ENCODE measurements at places on chromosomes 5 and 9.

DNA sequence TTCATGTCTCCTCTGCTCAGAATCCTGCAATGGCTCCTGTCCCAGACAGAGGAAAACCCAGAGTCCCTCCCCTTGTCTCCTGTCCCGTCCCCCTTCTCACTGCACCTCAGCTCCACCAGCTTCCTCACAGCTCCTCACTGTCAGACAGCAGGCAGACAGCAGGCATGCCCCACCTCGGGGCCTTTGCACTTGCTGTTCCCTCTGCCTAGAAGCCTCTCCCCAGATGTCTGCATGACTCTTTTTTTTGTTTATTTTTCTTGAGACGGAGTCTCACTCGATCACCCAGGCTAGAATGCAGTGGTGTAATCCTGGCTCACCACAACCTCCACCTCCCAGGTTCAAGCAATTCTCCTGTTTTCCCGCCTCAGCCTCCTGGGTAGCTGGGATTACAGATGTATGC lies 8.8 kb upstream of the SLC6A7 start:
- DNase-seq, result no peak

DNA sequence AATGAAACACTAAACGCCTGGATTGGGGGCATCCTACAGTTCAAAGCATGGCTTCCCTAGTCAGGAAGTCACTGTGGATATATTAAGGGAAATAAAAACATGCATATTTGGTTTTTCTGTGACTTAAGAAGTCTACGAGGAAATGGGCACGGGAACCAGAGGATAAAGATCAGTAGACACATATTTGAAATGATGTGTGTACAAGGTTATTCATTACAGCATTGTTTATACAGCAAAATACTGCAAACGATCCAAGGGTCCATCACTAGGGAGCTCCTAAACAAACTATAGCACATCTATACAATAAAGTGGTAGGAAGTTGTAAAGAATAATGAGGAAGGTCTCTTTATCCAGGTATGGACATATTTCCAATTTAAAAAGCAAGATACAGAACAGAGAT lies 71.8 kb downstream of the EFNA5 start:
- DNase-seq, result no peak

GRCh38 chr5:50547303-50547702 lies 106.2 kb upstream of the EMB start:
- DNase-seq, result no peak

DNA sequence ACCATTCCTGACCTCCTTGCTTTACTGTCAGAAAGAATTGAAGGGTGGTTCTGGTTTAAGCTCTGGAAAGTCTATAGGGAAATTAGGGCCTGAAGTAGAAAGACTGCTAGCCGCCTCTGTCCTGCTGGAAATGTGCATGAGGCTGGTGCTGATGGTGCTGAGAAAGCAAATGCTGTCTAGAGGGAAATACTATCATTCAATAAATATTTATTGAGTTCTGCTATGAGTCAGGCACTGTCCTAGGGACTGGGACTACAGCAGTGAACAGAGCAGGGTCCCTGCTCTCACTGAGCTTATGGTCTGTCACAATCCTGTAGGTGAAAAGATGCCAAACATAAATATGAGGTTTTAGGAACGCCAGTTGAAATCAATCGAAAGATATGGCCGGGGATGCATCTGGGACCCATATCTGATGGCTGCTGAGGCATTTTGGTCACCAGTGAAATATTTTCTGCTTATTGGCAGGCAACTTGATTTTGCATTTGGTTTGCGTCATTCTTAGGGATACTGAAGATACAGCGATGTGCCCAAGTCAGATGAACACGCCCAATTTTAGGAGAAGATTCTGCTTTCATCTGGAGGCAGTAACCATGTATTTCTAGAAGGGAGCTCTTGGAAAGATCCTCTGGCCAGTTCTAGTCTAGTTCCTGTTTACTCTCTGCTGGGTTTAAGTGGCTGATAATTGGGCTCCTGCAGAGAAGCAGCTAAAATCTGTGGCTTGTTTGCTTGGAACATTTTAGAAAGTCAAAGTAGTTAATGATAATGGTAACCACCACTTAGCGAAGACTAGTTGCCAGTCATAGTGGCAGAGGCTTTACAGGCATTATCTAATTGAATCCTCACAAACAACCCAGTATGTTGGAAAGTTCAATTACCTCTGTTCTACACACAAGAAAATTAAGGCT lies 73.3 kb downstream of the INSYN2B start:
- DNase-seq, result no peak

- peak; percentile 80 for DNase-seq
Observed at GRCh38 chr5:112995764-112996618, 19.4 kb downstream of the DCP2 start.

DNA sequence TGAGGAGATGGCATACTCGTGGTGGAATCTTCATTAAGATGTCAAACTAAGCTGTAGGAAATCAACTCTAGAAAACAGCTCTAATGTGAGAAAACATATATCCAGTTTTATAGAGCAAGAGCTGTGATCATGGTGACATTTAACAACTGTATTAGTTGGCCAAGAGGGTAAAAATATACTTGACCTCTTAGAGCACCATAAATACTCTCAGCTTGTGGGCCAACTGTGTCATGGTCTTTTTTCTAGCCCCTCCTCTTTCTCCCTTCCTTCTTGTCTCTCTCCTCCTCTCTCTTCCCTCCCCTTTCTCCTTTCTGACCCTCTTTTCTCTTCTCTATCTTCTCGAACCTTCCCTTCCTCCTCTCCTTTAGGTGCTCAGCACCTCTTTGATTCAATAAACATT lies 54.7 kb downstream of the TMC1 start:
- DNase-seq, result no peak

DNA sequence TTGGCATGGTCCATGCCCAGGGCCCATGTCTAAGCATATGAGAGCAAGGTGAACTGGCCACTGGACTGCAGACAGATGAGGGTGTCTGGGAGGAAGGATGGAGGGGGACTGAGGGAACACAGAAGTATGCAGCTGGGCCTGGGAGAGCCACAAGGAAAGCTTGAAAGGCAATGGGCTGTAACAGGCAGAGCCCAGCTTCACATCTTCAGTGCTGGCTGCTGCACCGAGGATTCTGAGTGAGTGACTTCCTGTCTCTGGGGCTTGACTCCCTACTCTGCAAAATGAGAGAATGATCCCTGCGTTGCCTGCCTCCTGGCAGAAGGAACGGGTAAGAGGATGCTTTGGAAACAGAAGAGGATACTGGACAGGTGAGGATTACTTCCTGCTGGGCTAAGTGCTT lies 29.0 kb downstream of the COL15A1 start:
- DNase-seq, result no peak

- no peak for DNase-seq
Observed at GRCh38 chr9:130023994-130024596, 18.9 kb downstream of the FNBP1 start.

GRCh38 chr5:81626524-81626923 lies 124.4 kb downstream of the SSBP2 start:
- DNase-seq, result no peak

DNA sequence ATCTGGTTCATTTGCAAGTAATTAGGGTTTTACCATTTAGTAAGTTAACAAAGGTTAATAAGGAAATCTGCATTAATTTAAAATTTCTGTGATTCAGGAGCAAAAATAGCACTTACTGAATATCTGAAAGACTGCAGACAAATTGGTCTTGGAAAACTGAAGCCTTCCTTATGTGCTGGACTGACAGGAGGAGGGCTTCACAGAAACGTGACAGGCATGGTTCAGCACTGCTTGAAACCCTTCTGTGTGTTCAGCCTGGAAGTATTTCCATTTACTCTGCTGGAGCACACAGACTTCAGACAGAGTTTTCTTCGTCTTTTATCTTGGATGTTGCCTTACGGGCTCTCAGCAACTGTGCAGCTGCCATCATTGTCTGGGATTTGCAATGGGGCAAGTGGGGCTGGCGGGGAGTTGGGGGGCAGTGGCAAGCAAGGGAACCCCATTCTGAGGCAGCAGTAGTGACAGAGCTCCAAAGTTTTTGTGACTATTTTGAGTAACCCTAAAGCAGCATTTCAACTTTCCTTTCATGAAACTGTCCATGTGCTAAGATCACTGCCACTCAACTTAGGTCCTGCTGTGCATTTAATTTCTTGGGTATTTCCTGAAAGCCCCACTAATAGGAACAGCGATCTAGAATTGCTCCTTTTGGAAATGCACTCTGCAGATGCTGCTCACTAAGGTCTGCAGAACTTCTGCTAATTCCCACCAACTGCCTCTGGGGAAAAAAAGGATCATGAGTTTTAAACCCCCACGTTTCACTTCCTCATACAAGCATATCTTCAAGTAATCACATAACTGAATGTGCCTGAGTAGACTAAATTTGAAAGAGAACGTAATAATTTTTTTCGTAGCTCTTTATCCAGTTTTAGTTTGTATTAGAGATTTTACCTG lies 56.6 kb downstream of the KCNN2 start:
- DNase-seq, result no peak

DNA sequence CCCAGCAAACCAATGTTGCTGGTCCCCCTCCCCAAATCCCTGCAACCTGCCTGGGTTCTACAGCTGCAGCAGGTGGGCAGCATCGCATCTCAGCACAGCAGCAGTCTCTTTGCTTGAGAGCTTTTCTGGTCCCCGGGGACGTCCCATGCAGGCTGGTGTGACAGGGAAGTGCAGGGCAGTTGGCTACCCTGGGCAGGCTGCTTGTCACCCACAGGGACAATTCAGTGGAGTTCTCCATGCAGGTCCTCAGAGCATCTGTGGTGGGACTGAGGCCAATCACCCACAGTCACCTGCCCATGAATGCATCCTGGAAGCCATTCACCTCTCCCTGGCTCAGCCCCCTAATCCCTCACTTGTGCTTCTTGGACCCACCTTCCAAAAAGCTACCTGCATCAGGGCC lies 43.9 kb upstream of the SEMA4D start:
- no peak for DNase-seq

- DNase-seq, result no peak
Observed at GRCh38 chr9:81116340-81117137, 572.8 kb downstream of the TLE1 start.

- no peak for DNase-seq
Observed at GRCh38 chr5:96149021-96149420, 187.4 kb upstream of the ELL2 start.

- DNase-seq, result no peak
Observed at GRCh38 chr5:87007737-87008136, 259.9 kb upstream of the RASA1 start.
